ENCODE measurements at places on chromosomes 4 and X.

DNA sequence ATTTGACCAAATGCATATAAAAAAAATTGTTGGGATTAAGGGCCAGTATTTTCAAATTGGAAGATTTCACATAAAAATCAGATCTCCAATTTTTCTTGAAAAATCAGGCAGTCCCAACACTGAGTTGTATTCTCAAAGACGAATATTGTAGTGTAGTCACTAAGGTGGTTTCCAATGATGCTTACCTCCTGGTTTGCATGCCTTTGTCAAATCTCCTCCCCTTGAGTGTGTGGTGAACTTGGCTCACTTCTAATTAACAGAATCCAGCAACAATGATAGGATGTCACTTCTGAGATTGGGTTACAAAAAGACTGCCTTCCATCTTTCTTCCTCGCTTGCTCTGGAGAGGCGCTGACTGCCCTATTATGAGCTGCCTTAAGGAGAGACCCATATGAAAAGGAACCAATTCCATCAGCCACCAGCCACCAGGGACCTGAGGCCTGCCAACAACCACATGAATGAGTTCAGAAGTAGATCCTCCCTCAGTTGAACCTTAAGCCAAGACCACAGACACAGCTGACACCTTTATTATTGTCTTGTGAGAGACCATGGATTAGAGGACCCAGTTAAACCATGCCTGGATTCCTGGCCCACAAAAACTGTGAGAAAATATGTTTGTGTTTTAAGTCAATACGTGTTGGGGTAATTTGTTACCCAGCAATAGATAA lies 31.2 kb upstream of the TSPAN5 start:
- DNase-seq = no peak

- no peak for DNase-seq
These were observed 14.8 kb upstream of the GPRASP2 start for GRCh38 chrX:102697494-102697893.

GRCh38 chr4:24840362-24840761 lies 45.0 kb downstream of the SOD3 start:
- DNase-seq = no peak

GRCh38 chr4:78370631-78371372 lies 180.8 kb upstream of the ANXA3 start:
- no peak for DNase-seq

- no peak for DNase-seq
These were observed 1110.4 kb upstream of the ADGRL3 start for GRCh38 chr4:60089546-60090273.

DNA sequence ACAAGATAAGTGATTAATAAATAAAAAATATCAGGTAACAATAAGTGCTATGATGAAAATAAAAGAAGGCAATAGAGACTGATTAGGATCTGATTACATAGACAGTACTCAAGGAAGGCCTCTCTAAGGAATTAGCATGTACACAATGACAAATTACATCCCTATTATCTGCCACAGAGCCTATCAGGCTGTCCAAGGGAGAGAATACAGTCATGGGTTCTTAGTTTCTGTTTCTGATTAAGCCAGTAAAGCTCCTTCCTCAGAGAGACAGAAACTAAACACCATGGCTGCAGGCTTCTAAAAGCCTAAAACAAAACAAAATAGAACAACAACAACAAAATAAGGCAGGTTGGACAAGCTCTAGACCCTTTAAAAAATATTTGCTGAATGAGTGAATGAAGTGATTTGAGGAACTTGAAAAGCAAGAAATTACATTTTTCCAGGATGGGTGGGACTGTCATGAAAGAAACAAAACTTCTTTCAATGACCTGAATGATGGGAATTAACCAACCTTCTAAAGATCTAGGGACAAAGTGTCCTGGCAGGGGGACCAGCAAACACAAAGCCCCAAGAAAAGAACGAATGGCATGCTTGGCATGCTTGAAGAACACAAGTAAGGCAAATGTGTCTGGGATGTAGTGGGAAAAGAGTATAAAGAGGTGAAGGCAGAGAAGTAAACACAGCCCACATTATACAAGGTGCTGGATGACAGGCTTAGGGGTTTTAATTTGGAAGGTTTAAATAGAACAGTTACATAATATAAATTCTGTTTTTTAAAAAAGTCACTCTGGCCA lies 44.1 kb downstream of the NAA11 start:
- peak; percentile 34 for DNase-seq

GRCh38 chr4:177052211-177052934 lies 257.3 kb upstream of the NEIL3 start:
- no peak for DNase-seq

DNA sequence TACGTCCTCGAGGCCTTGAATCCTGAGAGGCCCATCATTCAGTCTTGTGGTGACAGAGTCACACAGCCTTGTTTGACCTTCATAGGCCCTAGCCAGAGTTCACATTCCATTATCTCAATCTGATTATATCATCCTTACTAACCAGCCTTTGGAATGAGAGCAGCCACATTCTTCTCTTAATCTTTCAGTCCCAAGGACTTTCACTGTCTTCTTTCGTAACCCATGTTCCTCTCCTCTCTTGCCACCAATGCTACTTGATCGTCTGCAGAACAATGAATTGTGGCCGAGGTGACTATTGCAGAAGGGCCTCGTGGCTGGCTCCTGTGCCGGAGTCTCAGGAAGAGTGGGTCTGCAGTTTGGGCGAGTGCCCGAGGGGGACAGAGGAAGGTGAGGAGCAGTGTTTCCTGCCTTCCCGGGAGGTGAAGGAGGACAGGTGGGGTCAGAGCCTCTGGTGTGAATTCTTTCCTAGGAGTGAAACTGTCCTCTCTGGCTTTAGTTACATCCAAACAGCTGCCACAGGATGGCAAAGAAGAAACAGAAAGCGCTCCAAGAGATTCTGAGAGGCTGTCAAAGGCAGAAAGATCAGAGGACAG lies 94.6 kb downstream of the LIMCH1 start:
- no peak for DNase-seq

GRCh38 chr4:173169428-173170181 lies 994 bp downstream of the GALNT7 start:
- DNase-seq = peak; percentile 88

- DNase-seq = no peak
These were observed 57.3 kb downstream of the NPNT start for GRCh38 chr4:105952591-105952990.

DNA sequence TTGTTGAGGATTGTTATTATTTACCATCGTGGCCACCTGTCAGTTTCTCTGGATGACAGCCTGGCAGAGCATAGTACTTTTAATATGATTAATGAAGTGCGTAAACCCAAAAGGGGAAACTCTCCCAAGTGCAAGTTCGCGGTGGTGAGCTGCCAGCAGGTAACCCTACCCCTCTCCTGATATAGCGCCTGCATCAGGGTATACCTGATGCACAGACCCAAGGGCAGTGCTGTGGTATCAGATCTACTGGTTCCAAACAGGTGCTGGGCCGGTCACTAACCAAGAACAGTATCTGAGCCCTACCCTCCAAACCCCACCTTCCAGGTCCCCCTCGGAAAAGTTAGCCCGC lies 1.6 kb downstream of the RNF150 start:
- peak; percentile 35 for DNase-seq

DNA sequence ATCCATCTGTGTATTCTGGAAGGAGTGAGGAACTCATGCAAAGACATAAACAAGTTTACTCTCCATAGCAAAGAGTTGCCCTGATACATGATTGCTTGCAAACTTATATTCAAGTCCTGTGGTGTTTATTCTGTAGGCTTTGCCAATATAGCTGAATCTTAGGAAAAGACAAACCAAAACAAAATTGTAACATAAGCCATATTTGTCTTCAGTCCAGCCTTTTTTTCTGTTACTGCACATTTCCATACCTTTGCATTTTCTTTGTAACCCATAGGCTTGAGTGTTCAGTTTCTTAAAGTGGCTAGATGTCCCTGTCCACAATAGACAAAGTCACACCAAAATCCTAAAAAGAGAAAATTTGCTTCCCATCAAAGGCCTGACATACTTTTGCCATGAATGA lies 120.4 kb downstream of the PPARGC1A start:
- no peak for DNase-seq

DNA sequence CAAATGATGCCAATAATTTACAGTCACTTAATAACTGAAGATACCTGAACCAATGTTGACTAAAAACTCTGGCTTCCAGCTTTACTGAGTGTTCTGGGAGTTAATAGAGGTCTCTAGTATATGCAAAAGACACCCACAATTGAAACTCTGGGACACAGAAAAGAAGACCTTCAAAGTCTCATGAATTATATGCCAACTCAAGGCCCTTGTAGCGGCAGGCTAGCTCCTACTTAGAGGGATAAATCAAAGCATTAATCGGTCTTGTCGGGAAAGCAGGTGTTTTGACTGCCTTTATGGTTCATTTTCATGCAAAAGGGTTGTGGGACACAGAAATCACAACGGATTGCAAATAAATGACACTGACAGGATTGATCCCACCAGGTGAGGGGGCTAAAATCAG lies 55.9 kb downstream of the PCDH18 start:
- DNase-seq = no peak

- no peak for DNase-seq
These were observed 216.7 kb downstream of the IL13RA2 start for GRCh38 chrX:114800719-114801118.

DNA sequence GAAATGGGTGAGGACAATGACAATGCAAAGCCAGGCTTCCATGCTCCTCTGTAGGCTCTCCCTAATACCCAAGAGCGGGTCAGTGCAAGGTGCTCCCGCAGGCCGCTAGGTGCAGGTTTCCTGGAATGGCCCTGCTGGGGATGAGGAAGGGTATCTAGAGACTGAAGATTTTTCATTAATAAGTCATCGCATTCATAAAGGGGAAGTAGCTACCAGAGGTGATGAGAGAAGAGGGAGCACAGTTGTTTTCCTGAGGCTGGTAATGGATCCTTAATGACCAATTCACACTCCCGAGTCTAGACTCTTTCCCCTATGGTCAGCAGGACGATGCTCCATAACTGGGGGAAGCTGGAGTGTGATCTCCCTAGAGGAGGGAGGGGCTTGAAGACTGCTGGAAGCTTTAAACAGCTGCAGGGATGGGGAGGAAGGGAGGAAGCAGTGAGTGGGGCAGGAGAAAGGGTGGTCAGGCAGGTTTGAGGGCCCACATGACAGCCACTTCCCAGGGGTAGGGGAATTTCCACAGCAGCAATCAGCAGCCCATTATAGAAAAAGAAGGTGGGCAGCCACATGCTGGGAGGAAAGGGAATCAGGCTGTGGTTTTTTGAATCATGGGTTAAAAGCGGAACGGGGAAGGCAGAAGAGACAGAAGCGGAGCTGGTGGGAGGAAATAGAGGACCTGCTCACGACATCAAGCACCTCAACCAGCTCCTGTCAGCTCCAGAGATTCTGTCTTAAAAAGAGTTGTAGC lies 10.2 kb upstream of the ATP6AP2 start:
- DNase-seq = no peak

DNA sequence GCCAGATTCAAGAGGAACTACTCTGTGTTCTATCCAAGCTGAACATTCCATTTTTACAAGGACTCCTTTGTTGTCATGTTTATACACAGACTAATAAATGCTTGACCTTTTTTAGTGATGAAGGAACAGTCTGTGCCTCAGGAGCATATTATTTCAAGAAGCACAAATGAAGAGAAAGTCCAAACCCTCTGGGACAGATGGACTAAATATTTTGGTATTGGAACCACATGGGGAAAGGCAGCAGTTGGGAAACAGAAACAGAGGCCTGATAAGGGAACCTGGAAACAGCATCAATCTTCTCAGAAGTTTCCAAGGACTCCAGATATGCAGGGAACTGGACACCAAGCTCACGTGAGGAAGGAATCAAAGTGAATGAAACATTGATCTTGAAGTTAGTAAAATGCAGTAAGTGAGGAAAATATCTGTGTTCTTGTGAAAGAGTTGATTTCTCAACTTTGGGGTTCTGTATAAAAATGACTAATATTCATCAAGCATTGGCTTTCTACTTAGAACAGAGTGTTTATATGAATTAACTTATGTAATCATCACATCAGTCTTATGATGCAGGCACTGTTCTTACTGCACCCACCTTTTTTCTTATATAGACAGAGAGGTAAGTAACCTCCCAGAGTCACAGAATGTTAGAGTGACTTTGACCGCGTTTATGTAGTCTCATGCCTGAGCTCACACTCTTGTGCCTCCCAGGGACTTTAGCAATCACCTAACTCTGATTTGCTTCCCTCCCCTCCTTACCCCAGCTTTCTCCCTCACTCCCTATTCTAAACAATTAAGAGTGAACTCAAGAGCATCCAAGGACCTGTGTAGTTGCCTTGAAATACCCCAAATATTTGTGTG lies 148.9 kb upstream of the JADE1 start:
- peak; percentile 46 for DNase-seq

DNA sequence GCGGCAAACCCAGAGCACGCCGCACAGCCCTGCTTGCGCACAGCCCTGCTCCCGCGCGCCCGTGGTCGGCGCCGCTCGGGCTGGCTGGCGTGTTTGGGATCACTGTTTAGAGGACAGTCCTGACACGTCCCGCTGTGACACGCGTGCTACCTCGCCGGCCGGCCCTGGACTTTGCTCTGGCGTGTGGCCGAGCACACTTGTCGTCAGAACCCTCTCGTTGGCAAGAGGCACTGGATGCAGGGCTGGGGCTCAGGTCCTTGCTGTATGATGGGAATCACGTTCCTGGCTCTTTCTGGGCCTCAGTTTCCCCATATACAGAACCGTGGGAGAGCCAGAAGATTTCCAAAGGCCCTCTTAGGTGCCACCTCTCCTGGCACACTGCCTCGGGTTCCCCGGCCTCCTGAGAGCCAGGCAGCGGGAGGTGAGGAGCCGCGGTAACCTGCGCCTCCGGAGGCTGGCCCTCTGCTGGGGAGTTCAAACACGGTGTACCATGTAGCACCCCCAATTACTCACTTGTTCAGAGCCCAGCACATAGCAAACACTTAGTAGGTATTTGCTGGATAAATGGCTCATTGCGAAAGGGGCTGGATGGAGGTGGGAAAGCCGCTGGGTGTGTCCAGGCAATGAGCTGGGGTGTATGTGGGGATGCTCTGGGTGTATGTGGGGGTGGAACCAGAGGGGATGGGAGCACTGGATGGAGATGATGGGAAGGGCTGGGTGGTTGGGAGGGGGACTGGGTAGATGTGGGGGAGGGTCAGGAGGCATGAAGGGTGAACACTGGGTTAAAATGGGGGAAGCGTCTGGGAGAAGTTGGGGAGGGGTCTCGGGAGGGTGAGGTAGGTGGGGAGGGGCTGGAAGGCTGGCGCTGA lies 76.6 kb downstream of the HTRA3 start:
- DNase-seq = no peak

DNA sequence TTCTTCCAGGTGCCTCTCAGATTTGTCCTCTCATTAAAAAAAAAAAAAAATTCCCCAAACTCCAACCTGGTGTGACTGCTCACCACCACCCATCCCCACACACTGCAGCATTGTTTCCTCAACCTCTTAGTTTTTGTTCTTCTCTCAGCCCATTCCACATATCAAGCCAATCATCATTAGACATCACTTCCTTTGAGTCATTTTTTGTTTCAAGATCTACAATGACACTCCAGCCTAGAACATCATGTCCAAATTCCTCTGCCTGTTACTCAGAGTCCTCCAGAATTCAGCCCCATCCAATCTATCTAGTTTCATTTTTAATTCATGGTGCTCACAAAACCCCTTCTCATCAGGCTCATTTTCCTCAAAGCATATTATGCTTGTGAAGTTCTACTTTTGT lies 262.5 kb upstream of the TEX13A start:
- no peak for DNase-seq

Data from astrocyte of the hippocampus (primary cell).